ENCODE measurements at places on chromosomes 16 and 17.

- no peak for DNase-seq
These were observed 7.9 kb downstream of the GRN start for GRCh38 chr17:44352828-44353671.

DNA sequence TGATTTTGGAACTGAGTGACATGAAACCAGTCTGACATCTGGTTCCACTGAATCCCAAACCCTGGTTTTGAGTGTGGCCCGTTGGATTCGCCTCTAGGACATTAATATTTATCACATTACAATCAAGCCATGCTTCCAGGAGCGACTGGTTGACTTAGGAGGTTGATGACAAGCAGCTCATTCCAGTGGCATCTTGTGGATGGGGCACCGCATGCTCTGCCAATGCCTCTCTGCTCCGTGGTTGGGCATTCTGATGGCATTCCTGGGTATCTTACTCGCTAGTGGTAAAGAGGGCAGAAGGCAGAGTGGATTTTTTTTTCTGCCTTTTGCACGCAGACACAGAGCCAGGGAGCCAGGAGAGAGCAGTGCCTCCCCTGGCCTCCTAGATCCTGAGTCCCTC, 31.4 kb downstream of the CACNG4 start:
- DNase-seq = no peak

DNA sequence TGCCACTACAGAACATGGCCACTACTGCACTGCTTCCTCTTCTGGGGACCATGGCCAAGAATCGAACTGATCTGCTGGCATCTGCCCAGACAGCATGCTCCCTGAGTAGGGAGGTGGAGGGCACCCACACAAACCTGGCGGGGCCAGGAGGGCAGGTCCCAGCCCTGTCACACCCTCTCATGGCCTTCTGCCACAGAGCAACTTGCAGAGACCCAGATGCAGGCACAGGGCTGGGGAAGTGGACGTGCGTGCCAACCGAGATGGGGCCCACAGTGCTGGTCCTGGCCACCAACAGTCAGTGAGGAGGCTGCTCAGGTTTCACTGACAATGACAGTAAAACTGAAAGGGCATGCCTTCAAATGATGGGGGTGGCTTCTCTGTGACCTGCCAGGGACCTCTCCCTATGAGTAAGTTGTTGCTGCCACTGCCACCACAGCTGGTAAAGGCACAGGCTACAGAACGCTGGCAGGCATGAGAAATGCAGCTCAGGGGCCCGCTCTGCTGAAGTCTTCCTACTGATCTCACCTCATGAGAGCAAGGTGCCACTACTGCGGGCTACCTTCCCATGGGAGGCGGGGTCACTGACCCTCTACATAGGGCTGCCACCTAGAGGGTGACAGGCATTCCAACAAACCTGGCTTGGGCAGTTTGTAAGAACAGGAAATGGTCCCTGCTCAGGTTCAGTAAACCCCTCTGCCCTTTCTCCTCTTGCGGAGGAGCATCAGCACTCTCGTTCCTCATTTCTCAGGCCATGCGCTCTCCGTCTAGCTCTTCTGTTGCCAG, 15.5 kb downstream of the HIC1 start:
- DNase-seq = no peak

DNA sequence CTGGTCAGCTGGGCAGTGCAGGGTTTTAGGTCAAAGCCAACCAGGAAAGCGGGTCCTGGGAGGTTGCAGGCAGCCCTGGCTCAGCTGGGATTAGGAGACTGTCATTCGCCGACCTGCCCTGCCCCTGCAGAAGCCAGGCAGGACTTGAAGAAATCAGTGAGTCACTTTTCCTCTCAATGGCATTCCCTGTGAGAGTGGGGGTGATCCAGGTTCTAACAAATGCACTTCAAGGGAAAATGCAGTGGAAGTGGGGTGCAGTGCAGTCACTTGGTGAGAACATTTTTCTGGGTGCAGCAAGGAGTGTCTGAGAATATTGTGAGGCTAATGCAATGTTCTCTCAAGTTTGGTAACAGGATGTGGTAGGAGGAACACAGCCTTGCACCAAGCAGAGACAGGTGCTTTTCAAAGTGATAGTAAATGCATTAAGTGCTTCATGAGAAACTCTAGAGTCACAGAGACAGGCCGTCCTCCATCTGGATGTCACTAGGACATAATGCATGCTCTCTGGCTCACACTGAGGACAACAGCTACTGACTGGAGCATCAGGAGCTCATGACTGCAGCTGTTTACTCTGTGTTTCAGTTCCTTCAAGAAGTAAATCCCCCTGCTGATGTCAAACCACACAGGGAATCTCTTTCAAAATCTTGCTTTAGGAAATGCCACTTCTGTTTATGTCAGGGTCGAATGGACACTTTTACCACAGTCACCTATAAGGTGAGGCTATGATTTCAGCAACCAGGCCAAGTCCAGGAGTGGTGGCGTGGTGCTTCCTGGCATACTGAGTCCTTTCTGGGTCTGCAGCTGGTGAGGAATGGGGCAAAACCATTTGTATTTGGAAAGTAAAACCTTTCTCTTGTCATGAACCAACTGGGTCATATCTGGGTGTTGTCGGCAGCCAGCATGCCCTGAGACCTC, 16.7 kb downstream of the CDK5R1 start:
- DNase-seq = peak; percentile 51
